ENCODE measurements at places on chromosomes 5 and 9. TPM values are rescaled to one million over a fixed set of nuclear protein-coding genes. Genes with fewer than 3 reads are reported as not detected.

Gene BTNL3
- total RNA-seq: not detected

GRCh38 chr5:120372899-120373298, 91.2 kb upstream of the PRR16 start:
- no peak for DNase-seq

Gene ADAMTS16
- total RNA-seq: not detected

DNA sequence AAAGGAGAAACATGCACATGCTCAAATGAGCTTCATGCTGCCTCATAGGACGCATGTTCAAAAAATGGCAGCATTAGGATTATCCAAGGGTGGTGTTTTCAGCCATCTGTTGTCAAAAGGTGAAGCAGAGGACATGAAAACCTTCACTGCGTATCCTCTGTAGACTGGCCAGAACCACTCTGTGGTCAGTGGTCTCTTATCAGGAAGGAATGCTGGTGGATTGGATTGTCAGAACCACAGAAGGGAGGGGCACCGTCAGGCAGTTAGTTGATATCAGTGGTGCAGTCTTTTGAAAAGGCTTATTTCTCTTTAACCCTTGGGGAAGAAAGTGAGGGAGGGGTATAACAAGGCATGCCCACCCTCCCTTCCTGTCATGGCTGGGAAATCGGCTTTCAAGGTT, 100.1 kb downstream of the FBXL7 start:
- DNase-seq: no peak

Gene OR1K1
- not detected for total RNA-seq

DNA sequence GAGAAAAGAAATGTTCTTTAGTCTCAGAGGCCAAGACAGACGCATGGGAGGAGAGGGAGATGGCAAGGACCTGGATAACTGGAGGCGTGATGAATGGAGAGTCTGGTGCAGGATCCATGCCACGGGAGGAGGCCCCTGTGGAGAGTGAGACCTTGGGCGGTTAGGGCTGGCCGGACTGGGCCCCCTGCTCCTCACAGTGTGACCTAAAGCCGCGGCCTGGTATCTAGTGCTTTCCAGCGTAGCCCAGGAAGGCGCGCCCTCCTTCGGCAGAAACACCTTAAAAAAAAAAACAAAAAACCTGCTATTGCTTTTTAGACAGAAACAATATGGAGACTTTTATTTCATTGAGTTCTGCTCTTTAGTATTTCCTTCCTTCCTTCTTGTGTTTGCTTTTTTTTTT, 33.1 kb downstream of the SCGB3A1 start:
- no peak for DNase-seq

GRCh38 chr5:114363837-114364236, 2.0 kb downstream of the KCNN2 start:
- DNase-seq: no peak

Gene TRIM7
- 7.0 TPM for total RNA-seq

Gene ZNF618
- total RNA-seq: 0.08 TPM
